ENCODE measurements at places on chromosomes 12 and 14.

DNA sequence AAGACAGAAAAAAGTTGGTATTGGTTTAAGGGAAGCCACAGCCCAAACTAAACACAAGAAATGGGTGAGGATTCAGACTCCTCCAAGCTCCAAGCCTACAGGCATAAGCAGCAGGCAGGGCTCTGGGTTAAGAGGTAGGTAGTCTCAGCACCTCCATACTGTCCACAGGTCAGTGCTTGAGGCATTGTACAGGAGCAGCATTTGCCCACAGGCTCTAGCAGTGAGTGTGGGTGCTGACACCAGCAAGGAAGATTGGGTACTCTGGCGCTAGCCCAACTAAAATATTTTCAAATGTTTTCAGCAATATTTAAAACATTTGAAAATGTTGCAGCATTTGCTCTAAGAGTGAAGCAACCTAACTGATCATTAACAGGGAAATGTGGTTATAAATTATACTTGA is 33.1 kb downstream of the FERMT2 start:
- DNase-seq: no peak

DNA sequence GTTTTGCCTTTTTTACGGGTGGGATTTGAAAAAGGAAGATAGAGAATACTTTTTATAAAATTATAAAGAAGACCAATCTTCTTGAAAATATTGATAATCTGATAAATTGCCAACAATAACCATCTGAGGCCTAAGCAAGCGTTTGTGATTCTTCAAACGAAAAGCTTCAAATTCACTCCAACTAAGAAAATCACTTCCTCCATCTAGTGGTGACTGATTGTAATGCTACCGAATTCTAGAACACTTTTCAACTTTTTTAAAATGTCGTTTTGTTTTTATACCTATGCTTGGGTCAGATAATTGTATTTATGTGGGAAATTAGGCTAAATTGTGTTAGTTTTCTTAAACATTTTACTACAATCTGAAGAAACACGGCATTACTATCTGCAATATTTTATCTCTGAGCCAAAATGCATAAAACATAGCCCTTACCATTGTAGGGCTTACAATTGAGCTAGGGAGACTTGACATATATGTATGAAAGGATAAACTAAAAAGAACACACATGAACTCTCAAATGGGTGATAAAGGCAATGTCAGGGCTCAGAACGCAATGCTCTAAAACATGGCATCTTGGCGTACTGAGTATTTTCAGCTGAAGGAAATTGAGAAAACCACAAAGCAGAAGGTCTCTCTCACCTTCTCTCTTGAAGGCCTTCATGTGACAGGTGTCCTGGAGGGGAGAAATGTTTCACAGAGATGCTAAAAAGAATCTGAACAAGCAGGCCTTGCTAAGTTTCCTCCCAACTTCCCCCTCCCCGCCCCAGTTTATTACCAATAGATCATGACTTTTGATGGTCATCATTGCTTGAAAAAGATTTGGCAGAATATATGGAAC is 36.8 kb upstream of the G2E3 start:
- no peak for DNase-seq

GRCh38 chr14:23115039-23115731 is 3.9 kb downstream of the CEBPE start:
- DNase-seq: no peak

DNA sequence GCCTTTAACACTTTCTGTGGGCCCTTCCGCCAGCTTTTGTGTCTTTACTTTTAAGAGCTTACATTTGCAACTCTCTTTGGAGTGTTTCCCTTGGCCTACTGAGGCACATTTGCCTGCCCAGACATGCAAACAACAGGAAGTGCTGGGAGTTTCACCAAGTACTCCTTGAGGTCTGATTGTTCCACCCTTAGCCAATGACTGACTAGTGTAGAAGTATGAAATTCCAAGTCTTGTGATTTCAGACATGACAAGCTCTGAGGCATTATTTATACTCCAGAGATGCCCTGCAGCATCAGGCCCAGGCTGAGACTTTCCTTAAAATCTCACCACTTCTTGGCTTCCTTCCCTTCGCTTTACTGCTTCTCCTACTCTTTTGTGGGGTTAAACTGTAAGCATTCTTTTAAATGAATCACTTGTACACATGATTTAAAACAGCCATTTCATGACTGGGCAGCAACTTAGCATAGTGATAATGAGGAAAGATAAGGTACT is 174.1 kb downstream of the SLC6A15 start:
- DNase-seq: no peak

GRCh38 chr12:109147954-109148353 is 31.6 kb downstream of the ACACB start:
- DNase-seq: no peak
